Activated CD4-positive, alpha-beta memory T cell treated with anti-CD3 and anti-CD28 coated beads for 36 hours (primary cell): ENCODE measurements at places on chromosomes 7 and 10. TPM values are rescaled to one million over a fixed set of nuclear protein-coding genes. Genes with fewer than 3 reads are reported as not detected.

Gene COL17A1
- not detected for total RNA-seq

Gene ELMO1
- total RNA-seq = 88.7 TPM

Gene ABCA13
- not detected for total RNA-seq

Gene AZGP1
- not detected for total RNA-seq

Gene PGAM1
- 1,430 TPM for total RNA-seq

Gene TCAF2
- total RNA-seq = 32.7 TPM

Gene MSMB
- total RNA-seq = not detected

Gene CADPS2
- total RNA-seq = not detected

Gene LLCFC1
- total RNA-seq = not detected

Gene ANKRD30A
- total RNA-seq = not detected

Gene SYCE1
- 0.14 TPM for total RNA-seq

Gene LIPM
- total RNA-seq = not detected

Gene SCART1
- 5.4 TPM for total RNA-seq

Gene PLEKHS1
- total RNA-seq = not detected

Gene HTR7
- not detected for total RNA-seq

Gene DGKB
- not detected for total RNA-seq

Gene C10orf67
- total RNA-seq = 0.31 TPM

Gene ZNF273
- 10.9 TPM for total RNA-seq

Gene NUTM2E
- 0.12 TPM for total RNA-seq

Gene CLEC5A
- total RNA-seq = not detected

Gene NOS3
- 10.4 TPM for total RNA-seq

Gene COL13A1
- total RNA-seq = not detected

Gene ANXA7
- 138 TPM for total RNA-seq

Gene CCDC71L
- 34.5 TPM for total RNA-seq

Gene HSPA12A
- 0.40 TPM for total RNA-seq

Gene SFMBT2
- total RNA-seq = 15.4 TPM

Gene SLC26A5
- total RNA-seq = not detected

Gene ACTL6B
- total RNA-seq = not detected

Gene ERVW-1
- total RNA-seq = not detected

Gene LRGUK
- 0.07 TPM for total RNA-seq

Gene CCL24
- not detected for total RNA-seq

Gene PRLHR
- not detected for total RNA-seq

Gene ICA1
- 2.3 TPM for total RNA-seq

Gene CD36
- total RNA-seq = not detected

Gene NEUROG3
- not detected for total RNA-seq

Gene SFXN2
- 17.8 TPM for total RNA-seq

Gene EBF3
- total RNA-seq = not detected

Gene INMT
- total RNA-seq = not detected

Gene CYP3A7
- not detected for total RNA-seq

Gene OPN1SW
- total RNA-seq = not detected

Gene CLDN4
- total RNA-seq = 0.14 TPM
